ENCODE measurements at places on chromosomes 11 and 22.

DNA sequence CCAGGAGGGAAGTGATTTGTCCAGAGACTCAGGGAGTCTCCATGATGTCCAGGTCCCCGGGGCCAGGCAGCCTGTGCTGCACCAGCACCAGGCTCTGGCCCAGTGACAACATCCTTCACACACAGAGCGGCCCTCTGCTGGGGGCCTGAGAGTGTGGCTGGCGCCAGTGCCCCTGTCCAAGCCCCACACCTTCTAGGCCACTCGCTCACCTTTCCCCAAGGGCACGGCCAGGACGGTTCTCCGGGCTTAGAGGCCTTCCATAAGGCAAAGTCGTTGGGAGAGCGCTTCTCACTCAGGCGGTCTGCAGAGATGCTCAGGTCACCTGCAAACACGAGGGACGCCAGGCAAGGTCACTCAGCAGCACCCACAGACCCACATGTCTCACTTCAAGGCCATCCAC lies 27.9 kb upstream of the NAP1L4 start:
- DNase-seq = no peak

GRCh38 chr11:122096272-122097112 lies 19.5 kb downstream of the BLID start:
- no peak for DNase-seq

- no peak for DNase-seq
Observed at GRCh38 chr11:129709801-129710398, 105.7 kb upstream of the TMEM45B start.

- no peak for DNase-seq
Observed at GRCh38 chr22:21032868-21033688, 717 bp upstream of the SLC7A4 start.

GRCh38 chr11:118662401-118663271 lies 16.8 kb downstream of the TREH start:
- DNase-seq = no peak

DNA sequence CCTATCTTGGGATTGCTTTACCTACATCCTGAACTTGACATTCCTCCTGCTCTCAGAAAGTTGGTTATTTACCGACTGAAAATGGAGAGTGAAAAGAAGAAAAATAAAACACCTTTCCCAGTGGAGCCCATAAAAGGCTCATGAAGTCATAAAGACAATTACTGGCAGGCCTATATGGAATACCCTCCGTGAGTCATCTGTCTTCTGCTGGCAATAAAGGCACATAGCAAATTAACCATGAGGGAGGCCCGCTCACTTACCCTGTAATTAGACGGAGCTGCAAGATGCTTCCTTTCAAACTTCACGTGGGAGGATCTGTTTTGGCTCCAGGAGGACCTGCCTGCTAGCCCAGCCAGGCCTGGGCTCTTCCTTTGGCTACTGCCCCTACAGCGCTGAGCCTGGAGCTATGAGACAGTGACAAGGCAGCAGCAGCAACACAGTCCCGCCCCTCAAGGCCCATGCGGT lies 540.4 kb downstream of the BUD13 start:
- no peak for DNase-seq

GRCh38 chr11:63901660-63902059 lies 15.3 kb downstream of the RCOR2 start:
- no peak for DNase-seq

DNA sequence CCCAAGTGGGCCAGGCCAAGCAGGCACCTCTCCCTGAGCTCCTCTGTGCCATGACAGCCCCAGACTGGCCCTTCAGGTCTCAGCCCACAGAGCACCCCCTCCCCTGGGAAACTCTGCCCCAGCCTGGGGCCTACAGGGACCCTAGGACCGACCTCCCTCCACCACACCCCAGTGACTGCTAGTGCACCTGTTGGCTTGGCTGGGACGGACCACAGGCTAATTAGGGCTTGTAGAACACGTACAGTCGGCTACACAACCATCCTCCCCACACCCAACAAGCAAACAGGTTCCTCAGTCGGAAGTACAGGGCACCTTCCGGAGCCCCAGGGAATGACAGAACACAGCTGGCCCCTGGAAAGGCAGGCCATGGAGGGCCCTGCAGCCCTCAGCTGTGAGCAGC lies 4.3 kb downstream of the SBF1 start:
- DNase-seq = no peak

- DNase-seq = no peak
Observed at GRCh38 chr11:123302751-123303195, 107.7 kb upstream of the CLMP start.

DNA sequence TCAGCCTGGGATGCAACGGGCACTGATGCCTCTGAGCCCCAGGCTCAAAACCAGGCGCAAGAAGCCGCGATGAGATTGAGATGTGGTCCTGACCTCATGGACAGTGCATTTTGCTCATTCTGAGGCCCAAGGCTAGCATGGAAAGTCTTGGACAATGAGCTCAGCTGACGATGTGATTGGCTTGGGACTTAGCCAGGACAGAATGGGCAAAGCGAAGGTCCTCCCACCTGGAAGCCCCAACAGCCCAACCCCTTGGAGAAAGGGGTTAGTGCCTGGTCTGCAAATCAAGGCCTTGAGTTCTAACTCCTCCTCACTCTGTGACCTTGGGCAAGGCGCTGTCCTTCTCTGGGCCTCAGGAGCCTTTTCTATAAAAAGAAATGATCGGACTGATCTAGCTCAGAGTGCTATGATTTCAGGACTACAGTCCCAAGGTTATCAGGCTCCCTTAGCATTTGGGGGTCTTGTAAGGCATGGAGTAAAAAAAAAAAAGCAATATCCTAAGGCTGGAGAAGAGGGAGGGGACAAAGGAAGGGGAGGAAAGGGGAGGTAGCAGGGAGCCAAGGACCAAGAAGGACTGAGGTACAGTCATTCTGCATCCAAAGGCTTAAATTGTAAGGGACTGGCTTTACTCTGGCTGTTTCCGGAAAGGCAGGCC lies 2.7 kb downstream of the SLC43A3 start:
- DNase-seq = no peak

DNA sequence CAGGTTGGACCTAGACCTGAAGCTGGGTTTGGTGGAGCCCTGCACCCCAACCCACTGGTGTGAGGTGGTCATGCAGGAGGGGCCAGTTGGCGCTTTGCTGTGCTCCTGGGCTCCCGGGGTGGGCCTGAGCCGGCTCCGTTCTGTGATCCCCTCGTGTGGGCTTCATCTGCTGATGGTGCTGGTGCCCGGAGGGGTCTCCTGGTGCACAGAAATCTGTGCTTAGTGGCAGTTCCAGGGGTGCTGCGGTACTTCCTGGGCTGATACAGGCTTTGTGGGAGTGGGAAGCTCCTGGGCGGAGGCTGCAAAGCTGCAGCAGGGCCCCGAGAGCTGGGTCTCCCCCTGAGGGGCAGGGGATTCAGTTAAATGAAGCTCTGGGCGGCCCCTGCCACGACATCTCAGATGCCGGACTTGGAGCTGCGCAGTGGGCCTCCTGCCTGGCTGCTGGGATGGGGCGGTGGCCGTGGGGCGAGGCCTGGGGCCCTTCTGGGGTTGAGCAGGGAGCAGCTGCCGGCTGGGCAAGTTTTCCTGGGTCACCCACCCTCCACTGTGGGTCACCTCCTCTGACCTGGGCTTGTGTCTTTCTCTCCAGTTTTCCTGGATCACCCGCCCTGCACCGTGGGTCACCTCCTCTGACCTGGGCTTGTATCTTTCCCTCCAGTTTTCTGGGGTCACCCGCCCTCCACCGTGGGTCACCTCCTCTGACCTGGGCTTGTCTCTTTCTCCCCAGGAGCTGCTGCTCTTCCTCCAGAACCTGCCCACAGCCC lies 410.5 kb downstream of the TBC1D22A start:
- no peak for DNase-seq

DNA sequence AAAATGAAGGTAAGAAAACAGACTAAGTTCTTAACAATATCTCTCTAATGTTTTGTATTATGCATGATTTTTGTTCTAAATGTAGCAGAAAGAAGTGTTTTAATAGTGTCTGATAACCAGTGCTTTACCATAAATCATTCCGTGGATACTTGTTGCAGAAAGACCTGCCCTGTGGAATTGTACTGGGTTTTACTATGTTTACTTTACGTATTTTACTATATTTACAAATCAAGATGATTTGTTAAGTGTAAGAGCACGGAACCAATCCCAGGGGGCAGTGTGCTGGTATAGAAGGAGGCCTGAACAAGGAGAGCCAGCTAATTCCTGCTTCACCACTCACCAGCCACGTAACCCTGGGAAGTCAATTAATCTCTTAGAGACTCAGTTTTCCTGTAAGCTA lies 1.4 kb downstream of the HTR3B start:
- DNase-seq = no peak

DNA sequence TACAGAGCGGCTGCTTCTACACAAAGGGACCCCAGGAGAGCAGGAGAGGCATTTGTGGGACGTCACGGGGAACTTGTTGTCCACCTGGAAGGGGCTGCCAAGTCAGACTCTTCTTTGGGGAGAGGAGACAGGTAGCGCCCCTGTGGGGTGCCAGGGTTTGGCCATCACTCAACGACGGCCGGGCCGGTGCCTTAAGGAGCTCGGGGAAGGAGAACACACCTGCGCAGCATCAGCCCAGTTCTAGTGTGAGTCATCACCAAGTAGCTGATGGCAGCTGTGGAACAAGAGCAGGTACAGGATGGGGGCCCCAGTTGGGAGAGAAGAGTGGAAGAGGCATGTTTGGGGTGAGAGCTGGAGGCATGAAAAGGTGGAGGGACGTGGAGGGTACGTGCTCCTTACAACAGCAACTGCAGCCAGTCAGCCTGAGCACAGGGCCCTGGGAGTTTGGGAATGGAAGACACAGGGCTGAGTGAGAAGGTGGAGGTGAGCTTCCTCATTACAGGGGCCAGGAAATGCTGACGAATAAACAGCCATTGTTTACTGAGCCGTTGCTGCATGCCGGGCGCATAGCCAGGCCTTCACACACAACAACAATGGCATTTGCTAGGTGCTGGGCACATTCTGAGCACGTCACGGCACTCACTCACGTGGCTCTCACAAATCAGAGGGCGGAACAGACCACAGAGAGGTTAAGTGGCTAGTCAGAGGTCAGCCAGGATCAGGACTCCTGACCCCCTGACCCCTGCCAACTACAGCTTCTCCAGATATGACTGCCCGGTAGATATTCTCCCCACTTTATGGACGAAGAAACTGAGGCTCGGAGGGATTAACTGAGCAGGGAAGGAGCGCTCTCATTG lies 29.1 kb upstream of the TP53I11 start:
- DNase-seq = no peak

Data from activated CD4-positive, CD25-positive, alpha-beta regulatory T cell (primary cell).